ENCODE measurements at places on chromosomes 16 and 17.

DNA sequence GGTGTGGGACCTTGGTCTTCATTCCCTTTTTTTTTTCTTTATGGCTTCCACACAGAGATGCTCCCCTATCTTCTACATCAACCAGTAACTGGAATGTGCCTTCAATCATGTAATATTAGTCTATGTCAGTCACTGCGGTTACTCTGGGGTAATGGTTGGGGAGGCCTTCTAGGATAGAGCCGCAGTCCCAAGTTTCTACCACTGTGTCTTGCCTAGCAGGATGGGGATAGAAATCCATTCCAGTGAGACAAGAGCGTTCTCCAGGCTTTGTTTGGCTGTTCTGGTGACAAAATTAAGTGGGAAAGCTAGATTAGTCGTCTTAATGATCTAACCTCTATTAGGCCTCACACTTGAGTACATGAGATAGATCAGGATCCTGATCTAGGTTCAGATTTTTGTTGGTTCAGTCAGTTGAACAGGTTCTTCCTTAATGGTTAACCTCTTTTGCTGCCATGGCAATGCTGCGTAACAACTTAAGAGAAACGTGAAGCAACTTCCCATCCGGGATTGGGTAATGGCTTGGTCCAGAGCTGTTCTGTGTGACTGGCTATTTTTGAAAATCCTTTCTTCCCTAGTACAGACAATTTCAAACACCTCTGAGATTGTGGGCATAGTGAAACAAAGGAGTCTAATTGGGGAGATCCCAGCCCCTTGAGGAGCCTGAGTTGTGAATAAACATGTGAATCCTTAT, 8.7 kb downstream of the MSL1 start:
- DNase-seq = no peak

- peak; percentile 86 for DNase-seq
These were observed 18.6 kb downstream of the CDH16 start for GRCh38 chr16:66899945-66900710.

DNA sequence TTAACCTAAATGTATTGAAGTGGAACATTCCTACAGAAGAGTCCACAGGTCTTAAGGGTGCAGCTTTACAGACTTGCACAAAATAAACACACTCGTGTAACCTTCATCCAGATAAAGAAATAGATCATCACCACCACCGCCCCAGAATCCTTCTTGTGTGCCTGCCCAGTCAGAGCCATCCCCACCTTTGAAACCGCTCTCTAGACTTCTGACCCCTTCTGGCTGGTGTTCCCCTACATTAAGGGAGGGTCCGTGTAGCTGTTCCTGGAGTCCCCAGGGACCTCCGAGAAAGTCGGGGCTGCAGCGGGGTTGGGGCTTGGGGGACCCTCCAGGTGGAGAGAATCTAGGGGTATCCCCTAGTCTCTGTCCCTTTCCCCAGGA, 9.4 kb downstream of the TBX4 start:
- DNase-seq = no peak

- DNase-seq = no peak
These were observed 9.2 kb upstream of the GLIS2 start for GRCh38 chr16:4306470-4307214.

DNA sequence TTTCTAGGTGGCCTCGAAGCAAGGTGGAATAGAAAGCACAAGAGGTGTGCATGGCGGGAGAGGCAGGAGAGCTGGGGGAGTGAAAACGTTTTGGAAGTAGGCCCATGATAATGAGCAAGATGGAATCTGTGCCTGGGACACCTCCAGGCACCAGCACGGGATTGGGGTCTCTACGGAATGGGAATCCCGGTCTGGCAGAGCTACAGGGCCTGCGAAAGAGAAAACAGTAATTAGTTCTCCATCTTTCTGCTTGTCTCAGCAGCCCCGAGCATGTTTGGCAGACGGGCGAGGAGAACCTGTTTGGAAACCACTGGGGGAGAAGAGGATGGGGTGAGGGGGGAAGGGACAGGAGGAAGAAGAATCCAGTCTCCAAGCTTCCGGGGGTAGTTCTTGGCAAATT, 258.7 kb downstream of the SOX9 start:
- DNase-seq = no peak

DNA sequence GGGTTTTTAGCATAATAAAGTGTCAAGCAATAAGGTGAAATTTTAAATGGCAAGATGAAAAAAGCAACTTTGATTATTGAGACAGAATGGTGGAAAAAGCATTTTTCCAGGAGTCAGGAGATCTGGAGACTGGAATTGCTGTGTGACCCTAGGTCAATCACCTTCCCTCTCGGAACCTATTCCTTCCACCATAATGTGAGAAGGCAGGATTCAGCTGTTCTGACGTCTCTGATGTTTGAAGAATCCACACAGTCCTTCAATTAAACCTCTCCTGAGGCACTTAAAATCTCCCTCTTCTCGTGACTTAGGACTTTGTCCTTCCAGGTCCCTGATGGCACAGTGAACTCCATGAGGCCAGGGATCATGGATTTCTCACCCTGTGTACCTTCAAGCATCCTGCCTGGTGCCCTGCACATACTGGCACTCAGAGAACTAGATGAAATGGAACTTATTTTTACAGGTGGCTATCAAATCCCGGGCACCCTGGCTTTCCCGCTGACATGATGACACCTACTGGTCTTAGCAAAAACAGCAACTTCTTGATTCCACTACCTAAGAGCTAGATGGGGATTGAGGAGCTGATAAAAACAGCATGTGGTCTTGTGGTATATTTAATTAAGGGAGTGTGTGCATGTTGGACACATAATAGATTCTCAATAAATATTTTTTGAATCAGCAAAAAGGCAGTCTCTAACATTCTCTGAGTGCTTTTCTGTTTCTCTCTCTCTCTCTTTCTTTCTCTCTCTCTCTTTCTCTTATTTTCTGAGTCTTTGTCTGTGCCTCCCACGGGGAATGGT, 2.3 kb upstream of the CCDC182 start:
- DNase-seq = no peak

- no peak for DNase-seq
These were observed 1.0 kb downstream of the NOG start for GRCh38 chr17:56594320-56595107.

- DNase-seq = no peak
These were observed 63.3 kb downstream of the C17orf67 start for GRCh38 chr17:56770427-56770826.

- no peak for DNase-seq
These were observed 40.5 kb upstream of the GCSH start for GRCh38 chr16:81136390-81137335.

GRCh38 chr17:55521186-55521585, 9.9 kb upstream of the SMIM36 start:
- no peak for DNase-seq

DNA sequence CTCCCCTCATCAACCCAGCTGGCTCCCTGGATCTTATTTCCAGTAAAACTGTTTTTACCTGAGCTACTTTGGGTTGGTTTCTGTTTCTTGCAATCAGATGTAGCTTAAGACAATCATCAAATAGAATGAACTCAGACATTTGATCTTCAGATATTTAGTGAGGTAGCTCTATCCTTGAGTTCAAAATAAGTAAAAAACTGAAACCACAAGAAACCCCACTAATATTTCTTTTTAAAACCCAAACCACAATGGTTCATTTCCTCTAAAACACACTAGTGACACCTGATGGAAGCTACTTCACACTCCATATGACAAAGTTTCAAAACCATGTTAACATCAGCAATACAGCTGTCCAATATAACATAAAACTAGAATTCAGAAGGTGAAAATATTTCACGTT, 37.8 kb downstream of the CACNG1 start:
- DNase-seq = no peak

- no peak for DNase-seq
These were observed 7.3 kb downstream of the MILR1 start for GRCh38 chr17:64455993-64456885.

DNA sequence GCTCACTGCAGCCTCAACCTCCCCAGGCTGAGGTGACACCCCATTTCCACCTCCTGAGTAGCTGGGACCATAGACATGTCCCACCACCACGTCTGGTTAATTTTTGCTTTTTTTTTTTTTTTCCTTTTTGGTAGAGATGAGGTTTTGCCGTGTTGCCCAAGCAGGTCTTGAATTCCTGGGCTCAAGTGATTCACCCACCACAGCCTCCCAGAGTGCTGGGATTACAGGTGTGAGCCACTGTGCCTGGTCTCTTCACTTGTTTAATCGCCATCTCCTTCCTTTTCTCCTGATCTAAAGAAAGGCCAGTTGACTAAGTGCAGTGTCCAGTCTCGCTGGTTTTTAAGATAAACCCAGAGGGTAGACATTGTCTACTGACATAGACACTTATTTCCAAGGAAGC, 152.0 kb downstream of the C16orf95 start:
- DNase-seq = no peak

GRCh38 chr16:65222049-65222448, 100.2 kb upstream of the CDH11 start:
- no peak for DNase-seq

- no peak for DNase-seq
These were observed 33.4 kb downstream of the ARHGAP23 start for GRCh38 chr17:38461683-38462082.

GRCh38 chr17:71503710-71504465, 616.9 kb upstream of the SOX9 start:
- no peak for DNase-seq

GRCh38 chr16:66275775-66276428, 90.6 kb upstream of the CDH5 start:
- DNase-seq = no peak

DNA sequence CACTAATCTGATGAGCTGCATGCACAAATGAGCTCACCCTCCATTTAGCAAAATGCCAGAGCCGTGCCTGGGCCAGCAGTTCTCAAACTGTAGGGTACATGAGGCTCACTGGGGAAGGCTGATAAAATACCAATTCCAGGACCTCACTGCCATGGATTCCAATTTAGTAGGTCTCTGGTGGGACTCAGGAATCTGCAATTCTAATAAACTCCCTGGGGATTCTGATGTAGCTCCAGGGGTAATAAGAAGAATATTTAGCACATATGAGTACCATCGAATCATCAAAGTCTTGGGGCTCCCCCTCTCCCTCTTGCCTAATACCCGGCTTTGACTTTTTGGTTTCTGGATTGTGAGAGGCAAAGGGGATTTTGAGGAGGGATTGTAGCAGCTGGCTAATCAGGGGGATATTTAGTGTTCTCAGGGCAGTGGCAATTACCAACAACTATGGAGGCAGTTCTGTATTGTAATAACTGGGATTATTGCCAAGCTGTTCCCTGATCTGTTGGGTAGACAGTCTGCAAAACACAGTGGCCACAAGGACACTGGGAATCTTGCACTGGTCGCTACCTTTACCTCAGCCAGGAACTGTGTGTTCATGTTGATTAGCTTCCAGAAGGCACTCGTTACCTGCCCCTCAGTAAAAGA, 140.4 kb downstream of the SHISA9 start:
- no peak for DNase-seq

- no peak for DNase-seq
These were observed 53.1 kb downstream of the SPACA3 start for GRCh38 chr17:33044771-33045170.

DNA sequence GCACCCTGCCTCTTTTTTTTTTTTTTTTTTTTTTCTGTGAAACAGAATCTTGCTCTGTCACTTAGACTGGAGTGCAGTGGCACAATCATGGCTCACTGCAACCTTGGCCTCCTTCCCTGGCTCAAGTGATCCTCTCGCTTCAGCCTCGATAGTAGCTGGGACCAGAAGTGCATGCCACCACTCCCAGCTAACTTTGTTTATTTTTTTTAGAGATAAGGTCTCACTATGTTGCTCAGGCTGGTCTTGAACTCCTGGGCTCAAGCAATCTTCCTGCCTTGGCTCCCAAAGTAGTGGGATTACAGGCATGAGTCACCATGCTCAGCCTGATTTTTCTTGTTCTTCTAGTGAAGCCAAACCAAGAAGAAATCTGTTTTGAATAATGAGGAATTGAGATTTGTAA, 25.0 kb downstream of the CDK12 start:
- no peak for DNase-seq

DNA sequence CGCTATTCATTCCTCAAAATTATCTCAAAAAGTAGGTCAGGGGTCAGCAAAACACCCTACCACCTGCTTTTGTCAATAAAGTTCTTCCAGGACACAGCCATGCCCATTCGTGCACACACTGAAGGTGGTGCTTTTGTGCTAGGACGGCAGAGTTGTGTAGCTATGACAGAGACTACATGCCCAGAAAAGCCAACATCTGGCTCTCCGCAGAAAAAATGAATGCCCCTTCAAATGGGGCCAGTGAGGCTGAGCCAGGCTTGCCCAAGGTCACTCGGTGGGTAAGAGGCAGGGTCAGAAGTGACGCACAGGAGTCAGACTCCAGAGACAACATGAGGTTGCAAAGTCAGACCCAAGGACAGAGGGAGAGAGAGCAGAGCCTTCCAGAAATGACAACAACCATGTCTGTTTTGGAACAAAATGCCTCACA, 200.1 kb downstream of the XYLT1 start:
- no peak for DNase-seq

DNA sequence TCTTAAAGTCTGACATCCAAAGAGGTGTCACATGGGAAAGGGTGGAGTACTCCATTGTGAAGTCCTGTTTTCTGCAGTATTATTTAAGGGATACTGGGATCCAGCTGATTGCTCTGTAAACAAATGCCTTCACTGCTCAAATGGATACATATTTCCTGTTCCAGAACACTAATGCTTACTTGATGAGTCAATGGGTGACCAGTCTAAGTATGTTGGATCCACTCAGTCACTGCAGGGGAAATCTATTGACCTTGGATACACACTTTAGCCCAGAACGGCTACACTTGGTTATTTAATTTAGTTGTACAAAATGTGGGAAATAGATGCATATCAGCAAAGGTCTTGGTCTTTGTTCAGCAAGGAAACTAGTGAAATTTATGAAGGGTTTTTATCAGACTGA, 261.4 kb downstream of the MAP2K4 start:
- DNase-seq = no peak

DNA sequence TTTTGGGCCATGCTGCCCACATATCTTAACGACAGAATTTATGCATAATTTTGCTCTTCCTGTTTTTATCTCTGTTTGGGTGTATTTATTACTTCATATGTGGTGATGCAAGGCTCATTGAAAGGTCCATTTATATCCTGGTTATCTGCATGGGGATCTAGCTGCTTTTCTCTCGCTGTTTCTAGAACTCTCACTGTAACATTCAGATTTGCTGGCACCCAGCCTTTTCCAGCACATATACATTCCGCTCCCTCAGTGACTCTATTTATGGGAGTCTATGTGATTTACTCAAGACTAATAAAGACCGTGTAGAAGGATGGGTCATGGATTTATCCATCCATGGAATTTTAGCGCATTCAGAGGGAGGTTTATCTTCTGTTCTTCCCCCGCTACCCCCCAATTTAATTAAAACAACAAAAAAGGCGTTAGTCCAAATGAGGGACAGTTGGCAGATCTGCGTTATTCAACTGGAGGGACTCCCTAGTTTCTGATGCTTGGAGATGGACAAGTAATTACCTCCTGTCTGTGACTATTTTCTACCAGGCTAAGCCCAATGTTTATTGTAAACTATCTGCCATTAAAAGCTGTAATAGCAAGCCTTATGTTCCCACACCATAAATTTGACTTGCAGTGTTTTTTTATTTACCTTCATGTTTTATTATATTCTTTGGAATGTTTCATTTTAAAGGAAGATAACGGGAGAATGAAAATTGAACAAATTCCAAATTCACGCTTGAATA, 19.8 kb upstream of the MARCHF10 start:
- no peak for DNase-seq

- no peak for DNase-seq
These were observed 64.3 kb downstream of the IGF2BP1 start for GRCh38 chr17:49061524-49061943.

- no peak for DNase-seq
These were observed 4.0 kb downstream of the ZFHX3 start for GRCh38 chr16:73043828-73044467.

Data from omental fat pad (tissue), 4 donors.